NCI-H524 (cell line): ENCODE measurements at places on chromosomes 12 and 14.

GRCh38 chr12:4771960-4772566 is 51.9 kb downstream of the GALNT8 start:
- no peak for DNase-seq

DNA sequence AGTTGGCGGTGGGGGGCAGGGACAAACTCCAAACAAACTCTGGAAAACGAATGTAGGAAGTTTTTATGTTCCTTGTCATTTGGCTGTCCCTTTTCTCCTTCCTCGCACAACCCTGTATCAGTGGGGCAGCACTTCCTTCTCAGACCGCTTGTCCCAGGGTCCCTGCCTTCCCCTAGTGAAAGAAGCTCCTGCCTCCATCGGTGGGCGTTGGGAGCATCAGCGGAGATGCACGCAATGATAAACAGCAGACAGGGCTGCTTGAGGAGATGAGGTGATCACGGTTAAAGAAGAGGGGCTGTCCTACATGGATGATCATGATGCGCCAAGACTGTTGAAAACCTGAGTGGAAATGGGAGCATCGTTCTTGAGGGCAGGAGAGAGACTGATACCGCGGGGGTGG is 620 bp downstream of the C1S start:
- DNase-seq = no peak

- DNase-seq = no peak
These were observed 121.6 kb downstream of the FIGNL2 start for GRCh38 chr12:51726931-51727330.

- DNase-seq = no peak
These were observed 108.1 kb downstream of the TTLL5 start for GRCh38 chr14:75769047-75769685.

DNA sequence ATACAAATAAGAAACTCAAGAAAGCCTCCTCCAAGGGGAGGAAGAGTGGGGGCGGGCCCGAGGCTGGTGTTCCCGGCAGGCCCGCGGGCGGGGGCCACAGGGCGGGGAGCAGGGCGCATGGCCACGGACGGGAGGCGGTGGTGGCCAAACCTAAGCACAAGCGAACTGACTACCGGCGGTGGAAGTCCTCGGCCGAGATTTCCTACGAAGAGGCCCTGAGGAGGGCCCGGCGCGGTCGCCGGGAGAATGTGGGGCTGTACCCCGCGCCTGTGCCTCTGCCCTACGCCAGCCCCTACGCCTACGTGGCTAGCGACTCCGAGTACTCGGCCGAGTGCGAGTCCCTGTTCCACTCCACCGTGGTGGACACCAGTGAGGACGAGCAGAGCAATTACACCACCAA is 8.7 kb downstream of the DACT1 start:
- DNase-seq = no peak

- DNase-seq = no peak
These were observed at the start of gene C1S for GRCh38 chr12:7060353-7060954. C1S (plus strand) TSS chr12:7060718; CDS start chr12:7061913, 1,195 bp downstream.

DNA sequence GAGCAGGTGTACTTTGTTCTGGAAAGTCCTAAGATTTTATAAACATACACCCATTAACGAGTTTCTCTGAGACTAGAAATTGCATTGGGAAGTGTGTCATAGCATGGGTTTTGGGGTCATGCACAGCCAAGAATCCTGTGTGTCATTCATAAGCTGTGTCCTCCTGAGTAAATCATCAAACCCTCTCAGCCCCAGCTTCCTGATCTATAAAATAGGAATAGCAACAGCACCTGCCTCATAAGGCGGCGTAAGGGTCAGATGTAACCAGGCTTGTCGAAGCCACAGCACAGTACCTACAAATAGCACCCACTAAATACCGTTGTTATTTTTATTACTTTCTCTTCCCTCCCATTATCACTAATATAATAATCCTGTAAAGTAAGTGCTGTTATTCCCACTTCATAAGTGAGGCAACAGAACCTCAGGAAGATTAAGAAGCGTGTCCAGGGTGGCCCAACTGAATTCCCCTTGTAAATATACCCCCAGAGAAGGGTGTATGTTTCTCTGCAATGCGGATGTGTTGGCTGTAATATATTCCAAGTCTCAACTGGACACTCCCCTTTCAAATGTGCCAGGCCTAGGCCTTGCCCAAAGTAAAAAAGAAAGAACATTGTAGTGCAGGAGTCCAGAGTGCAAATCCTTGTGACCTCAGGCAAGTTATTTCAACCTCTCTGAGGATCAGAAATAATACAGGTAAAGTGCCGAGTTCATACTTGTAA is 188.3 kb upstream of the BCL2L14 start:
- no peak for DNase-seq

DNA sequence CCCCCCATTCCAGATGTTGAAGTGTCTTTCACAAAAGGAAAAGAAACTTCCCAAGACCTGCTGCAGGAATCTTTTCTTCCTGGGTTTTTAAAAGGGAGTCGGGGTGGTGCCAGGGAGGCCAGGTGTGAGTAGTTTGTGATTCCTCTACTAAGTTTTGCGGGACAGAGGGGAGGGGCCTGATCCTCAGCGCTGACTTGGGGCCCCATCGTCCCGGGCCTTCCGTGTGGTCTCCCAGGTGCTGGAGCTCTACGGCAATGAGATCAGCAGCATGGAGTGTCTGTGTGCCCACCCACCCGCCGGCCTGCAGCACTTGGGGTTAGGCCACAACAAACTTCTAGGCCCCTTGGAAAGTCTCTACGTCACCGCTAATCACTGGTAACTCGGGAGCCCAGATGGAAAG is 4.5 kb downstream of the LRRC43 start:
- DNase-seq = no peak

- no peak for DNase-seq
These were observed 71.8 kb upstream of the LTA4H start for GRCh38 chr12:96107236-96107635.

DNA sequence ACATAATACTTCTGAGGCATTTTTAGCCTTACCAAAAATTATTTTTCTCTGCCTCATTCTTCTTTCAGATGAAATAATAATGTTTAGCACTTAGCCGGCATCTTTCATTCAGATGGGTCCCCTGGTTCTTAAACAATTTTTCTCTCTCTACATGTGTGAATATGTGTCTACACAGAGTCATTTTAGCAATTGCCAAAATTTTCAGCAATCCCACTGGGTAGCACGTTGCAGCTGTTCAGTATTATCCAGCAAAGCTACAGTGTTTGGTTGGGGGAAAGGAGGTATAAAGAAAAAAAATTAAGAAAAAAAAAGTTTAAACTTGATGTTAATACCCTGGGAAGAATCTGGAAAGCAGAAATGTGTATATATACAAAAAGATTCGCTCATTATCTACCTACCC is 160.5 kb upstream of the TRHDE start:
- DNase-seq = no peak

GRCh38 chr12:11542599-11542998 is 106.9 kb upstream of the ETV6 start:
- DNase-seq = no peak

DNA sequence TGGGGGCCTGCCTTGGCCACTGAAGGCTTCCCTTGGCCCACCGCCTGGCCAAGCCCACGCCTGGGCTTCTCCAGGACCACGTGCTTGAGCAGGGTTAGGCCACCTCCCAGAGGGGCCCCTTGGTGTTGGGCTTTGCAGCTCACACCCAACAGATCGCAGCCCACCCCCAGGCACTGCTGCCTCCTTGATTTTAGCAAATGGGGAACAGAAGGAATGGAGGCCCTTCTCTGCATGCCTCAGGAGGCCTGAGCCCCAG is 23.3 kb downstream of the RAB35 start:
- DNase-seq = no peak
